Activated naive CD4-positive, alpha-beta T cell treated with anti-CD3 and anti-CD28 coated beads, Interleukin-2, amount 10 ng/mL, durations not matched to agents 7 days and 5 days (primary cell): ENCODE measurements at places on chromosomes 2 and 18.

- H3K36me3 ChIP-seq, result peaks cover 12% of the 10 kb centered on the region
- H3K27me3 ChIP-seq, result no peaks in the 10 kb centered on the region
- H3K4me1 ChIP-seq, result peaks cover 80% of the 10 kb centered on the region
- DNase-seq, result peak; percentile 61
- H3K27ac ChIP-seq, result peak overlapping the region; percentile 87
Measured at GRCh38 chr2:159091976-159092375, 123.5 kb downstream of the TANC1 start.

DNA sequence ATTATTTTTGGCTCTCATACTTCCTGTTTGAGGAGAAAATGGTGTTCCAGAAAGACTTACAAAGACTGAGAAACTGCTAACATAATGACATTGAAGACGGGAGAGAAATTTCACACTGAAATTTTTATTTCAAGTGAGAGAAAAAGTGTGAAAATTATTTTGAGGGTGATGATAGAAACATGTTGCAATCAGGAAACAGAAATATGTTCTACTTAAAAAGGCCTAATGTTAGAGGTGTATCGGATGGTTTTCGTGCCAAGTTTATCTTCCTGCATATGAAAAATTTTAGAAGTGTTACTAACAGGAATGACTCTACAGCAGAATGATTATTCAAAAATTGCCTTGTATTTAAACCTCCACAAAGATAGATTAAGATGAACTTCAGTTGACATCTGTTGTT lies 50.5 kb downstream of the KCNE4 start:
- no peak overlapping the region for H3K27ac ChIP-seq
- DNase-seq, result no peak
- H3K36me3 ChIP-seq, result no peaks in the 10 kb centered on the region
- no peak overlapping the region for H3K4me3 ChIP-seq

- no peak overlapping the region for H3K4me3 ChIP-seq
- H3K27me3 ChIP-seq, result no peaks in the 10 kb centered on the region
- H3K36me3 ChIP-seq, result peaks cover 5% of the 10 kb centered on the region
- no peak for DNase-seq
Measured at GRCh38 chr18:36993068-36993467, 164.1 kb downstream of the KIAA1328 start.

DNA sequence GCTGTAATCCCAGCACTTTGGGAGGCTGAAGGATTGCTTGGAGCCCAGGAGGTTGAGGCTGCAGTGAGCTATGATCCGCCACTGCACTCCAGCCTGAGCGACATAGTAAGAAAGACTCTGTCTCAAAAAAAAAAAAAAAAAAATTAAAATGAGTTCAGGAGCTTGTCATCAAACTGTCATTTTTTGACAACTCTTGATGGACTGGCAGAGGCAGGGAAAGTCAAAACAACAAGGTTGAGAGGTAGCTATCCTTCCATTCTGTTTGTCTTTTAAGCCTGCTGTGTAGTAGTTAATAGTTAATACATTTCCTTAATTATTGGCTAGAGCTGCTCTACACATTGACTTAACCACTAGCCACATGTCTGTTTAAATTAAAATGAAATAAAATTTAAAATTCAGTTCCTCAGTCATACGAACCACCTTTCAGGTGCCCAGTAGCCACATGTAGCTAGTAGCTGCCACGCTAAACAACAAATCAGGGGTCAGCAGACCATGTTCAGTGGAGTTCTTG lies 22.7 kb downstream of the DPYSL5 start:
- H3K4me3 ChIP-seq, result no peak overlapping the region
- H3K36me3 ChIP-seq, result no peaks in the 10 kb centered on the region
- DNase-seq, result no peak
- H3K27ac ChIP-seq, result no peak overlapping the region
- no peaks in the 10 kb centered on the region for H3K4me1 ChIP-seq

GRCh38 chr2:107263628-107264027 lies 377.7 kb upstream of the ST6GAL2 start:
- no peaks in the 10 kb centered on the region for H3K4me1 ChIP-seq
- H3K27me3 ChIP-seq, result no peaks in the 10 kb centered on the region
- no peak overlapping the region for H3K4me3 ChIP-seq
- no peak for DNase-seq

DNA sequence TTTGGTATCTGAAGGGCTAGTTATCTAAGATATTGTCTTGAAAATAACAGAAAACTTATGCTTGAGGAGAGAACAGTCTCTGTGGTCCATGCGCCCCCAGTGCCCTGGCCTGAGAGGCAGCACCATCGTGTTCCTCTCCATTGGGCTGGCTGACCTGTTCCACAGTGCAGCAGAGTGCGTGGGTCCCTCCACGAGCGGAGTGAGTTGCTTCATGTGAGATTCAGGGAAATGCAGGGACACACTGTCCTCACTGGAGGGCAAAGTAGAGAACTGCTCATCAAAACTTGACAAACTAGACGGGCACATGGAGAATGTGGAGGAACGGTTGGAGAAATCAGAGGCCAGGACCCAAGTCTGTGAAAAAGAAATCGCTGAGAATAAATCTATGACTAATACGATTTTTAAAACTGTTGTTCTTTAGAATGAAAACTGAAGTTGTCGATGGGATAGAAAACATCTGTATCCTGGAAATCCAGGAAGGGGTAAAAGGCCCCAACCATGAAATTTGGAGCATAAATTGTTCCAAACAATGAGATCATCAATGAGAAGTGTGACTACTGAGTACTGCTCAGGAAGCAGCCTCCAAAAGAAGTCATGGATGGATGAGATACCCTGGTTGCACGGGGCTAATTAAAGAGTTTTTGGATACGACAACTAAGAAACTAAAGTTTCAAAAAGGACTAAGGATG lies 58.1 kb downstream of the REV1 start:
- H3K27ac ChIP-seq, result no peak overlapping the region
- H3K27me3 ChIP-seq, result no peaks in the 10 kb centered on the region
- no peak for DNase-seq
- no peak overlapping the region for H3K4me3 ChIP-seq
- H3K4me1 ChIP-seq, result peaks cover 10% of the 10 kb centered on the region

GRCh38 chr2:218583983-218584850 lies 15.6 kb downstream of the CNOT9 start:
- no peak overlapping the region for H3K4me3 ChIP-seq
- H3K36me3 ChIP-seq, result peaks cover 52% of the 10 kb centered on the region
- DNase-seq, result no peak

DNA sequence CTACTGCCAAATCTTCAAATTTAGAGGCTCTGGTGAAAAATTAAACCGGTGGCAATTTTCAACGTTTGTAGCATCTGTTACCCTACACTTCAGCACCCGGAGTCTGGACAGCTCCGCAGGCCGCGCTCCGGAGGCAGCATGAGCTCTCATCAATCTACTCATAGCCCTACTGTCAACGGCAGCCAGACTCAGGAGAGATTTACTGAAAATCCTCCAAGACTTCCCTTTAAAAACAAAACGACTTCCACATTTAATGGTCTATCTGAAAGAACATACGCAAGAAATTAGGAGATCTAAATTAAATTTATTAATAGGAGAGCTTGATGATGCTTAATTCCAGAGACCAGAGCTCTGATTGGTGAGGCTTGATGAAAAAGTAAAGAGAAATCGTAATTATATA lies 970 bp upstream of the ADCYAP1 start:
- peak; percentile 75 for DNase-seq
- H3K4me1 ChIP-seq, result peaks cover 13% of the 10 kb centered on the region
- peaks cover 82% of the 10 kb centered on the region for H3K27me3 ChIP-seq
- H3K4me3 ChIP-seq, result no peak overlapping the region

DNA sequence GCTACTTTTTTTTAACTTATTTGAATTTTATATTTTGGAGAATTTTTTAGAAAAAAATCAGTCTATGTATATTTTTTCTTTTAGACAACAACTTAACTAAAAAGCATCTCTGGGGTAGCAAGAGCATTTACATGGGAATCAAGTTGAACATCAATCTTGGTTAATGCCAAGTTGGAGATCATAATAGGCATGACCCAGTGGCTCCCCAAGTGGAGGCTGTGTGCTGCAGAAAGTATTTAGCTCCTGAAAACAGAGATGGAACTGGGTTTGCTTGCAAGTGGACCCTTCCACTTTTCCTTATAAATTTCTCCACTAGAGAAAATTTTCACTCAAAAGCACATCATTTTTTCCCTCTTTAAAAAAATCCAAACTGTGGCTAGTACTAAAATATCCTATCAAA lies 23.9 kb upstream of the CAVIN2 start:
- no peak for DNase-seq
- no peaks in the 10 kb centered on the region for H3K4me1 ChIP-seq
- H3K4me3 ChIP-seq, result no peak overlapping the region
- H3K27me3 ChIP-seq, result peaks cover 8% of the 10 kb centered on the region

DNA sequence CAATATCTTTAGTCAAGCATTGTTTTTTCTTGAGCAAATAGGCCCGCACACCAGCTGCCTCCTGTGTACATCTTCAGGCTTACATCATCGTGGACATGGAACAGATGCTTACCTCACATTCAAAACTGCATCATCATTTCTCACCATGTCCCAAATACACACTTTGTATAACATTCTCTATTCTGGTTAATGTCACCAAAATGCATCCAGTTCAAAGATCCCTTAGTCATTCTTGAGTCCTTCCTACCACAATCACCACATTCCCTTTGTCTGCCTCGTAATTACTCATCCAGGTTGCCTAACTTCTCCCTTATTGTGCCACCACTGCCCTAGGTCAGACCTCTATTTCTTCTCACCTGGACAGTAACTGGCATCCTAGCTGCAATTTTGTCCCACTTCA lies 373.7 kb upstream of the GALNT5 start:
- no peaks in the 10 kb centered on the region for H3K4me1 ChIP-seq
- no peaks in the 10 kb centered on the region for H3K36me3 ChIP-seq
- DNase-seq, result no peak
- peaks cover 4% of the 10 kb centered on the region for H3K27me3 ChIP-seq

- no peaks in the 10 kb centered on the region for H3K36me3 ChIP-seq
- H3K27ac ChIP-seq, result no peak overlapping the region
- no peaks in the 10 kb centered on the region for H3K27me3 ChIP-seq
- H3K4me3 ChIP-seq, result no peak overlapping the region
- no peaks in the 10 kb centered on the region for H3K4me1 ChIP-seq
Measured at GRCh38 chr2:154707994-154708575, 9.6 kb downstream of the KCNJ3 start.

DNA sequence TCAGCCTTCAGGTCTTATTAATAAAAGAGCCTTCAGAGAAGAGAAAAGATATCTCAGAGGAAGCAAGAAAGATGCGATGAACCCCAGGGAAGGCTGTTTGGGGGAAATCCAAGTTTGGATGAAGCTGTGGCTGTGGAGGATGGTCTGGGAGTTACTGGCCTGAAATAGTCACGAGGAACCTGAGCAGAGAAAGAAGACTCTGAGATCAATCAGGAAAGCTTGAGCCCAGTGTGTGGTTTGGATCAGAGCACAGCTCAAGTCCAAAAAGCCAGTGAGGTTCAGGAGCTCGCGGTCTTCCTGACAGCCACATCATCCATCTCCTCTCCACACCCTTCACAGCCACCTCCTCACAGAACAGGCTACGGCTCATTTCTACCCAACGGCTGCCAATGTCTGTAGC lies 87.4 kb upstream of the SERPINE2 start:
- peaks cover 6% of the 10 kb centered on the region for H3K27me3 ChIP-seq
- no peak for DNase-seq
- H3K4me3 ChIP-seq, result no peak overlapping the region
- H3K4me1 ChIP-seq, result no peaks in the 10 kb centered on the region

DNA sequence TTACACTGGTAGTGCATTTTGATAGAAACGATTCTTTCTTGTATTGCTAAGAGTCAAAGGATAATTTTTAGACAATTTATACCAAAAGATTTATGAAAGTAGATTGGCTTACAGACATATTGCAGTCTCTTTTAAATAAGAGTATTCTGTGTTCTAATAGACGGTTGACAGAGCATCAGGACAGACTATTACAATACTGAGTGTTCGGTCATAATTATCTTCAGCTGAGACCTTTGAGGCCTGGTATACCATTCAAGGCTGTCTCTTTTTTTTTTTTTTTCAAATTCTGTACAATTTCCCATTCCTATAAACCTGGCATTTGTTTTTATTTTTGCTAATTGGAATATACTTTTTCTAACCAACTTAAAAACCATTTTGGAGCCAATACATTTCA lies 140.6 kb upstream of the NOSTRIN start:
- peaks cover 2% of the 10 kb centered on the region for H3K4me1 ChIP-seq
- H3K36me3 ChIP-seq, result peaks cover 6% of the 10 kb centered on the region
- no peak overlapping the region for H3K4me3 ChIP-seq
- no peaks in the 10 kb centered on the region for H3K27me3 ChIP-seq

DNA sequence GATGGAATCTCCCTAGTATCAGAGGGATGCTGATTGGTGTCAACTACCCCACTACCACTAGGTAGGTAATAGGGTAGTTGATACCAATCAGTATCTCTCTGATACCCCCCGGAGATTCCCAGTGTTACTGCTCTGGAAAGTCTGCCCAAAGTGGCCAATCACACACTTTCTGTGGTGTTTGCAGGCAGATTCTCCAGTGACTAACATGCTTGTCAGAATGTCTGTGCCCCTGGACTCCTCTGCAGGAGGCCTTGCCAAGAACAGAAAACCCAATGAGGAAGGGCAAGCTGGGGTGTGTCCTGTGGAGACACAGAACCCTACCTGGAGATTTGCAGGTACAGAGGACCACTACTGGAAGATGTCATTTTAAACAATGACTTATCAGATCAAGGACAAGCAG lies 135.1 kb downstream of the RIT2 start:
- H3K4me1 ChIP-seq, result no peaks in the 10 kb centered on the region
- H3K36me3 ChIP-seq, result no peaks in the 10 kb centered on the region
- H3K27ac ChIP-seq, result no peak overlapping the region
- DNase-seq, result no peak
- H3K27me3 ChIP-seq, result no peaks in the 10 kb centered on the region
- no peak overlapping the region for H3K4me3 ChIP-seq

- H3K27me3 ChIP-seq, result no peaks in the 10 kb centered on the region
- DNase-seq, result no peak
- H3K4me1 ChIP-seq, result no peaks in the 10 kb centered on the region
- no peaks in the 10 kb centered on the region for H3K36me3 ChIP-seq
Measured at GRCh38 chr18:55084550-55084949, 125.3 kb upstream of the CCDC68 start.

DNA sequence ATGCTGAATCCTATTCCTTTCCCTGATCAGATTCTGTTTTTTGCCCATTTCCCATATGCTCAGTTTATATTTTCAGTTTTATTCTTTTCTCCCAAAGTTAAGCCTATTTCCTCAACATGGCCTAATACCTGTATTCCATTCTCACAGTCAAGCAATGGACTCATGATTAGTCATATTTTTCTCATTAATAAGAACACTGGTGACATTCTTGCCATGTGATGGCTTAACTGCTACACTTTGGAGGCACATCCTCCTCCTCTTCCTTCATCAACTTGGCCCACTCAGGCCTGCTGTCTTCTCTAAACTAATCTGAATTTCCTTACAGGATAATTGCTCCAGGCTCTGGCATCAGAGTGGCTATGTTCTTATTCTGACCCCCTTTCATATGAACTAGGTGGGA lies 679.2 kb downstream of the NYAP2 start:
- no peak for DNase-seq
- H3K36me3 ChIP-seq, result no peaks in the 10 kb centered on the region
- H3K27ac ChIP-seq, result no peak overlapping the region
- no peak overlapping the region for H3K4me3 ChIP-seq

- no peak overlapping the region for H3K4me3 ChIP-seq
- H3K4me1 ChIP-seq, result no peaks in the 10 kb centered on the region
- no peak for DNase-seq
Measured at GRCh38 chr2:186433040-186433439, 53.0 kb upstream of the ZC3H15 start.

- peaks cover 2% of the 10 kb centered on the region for H3K4me1 ChIP-seq
- H3K4me3 ChIP-seq, result no peak overlapping the region
- peaks cover 12% of the 10 kb centered on the region for H3K27me3 ChIP-seq
- no peak for DNase-seq
- H3K27ac ChIP-seq, result no peak overlapping the region
Measured at GRCh38 chr2:101967826-101968513, 23.8 kb upstream of the IL1R2 start.
